ENCODE measurements at places on chromosomes 2 and 18. TPM values are rescaled to one million over a fixed set of nuclear protein-coding genes. Genes with fewer than 3 reads are reported as not detected.

TEKT4 gene
- total RNA-seq, result not detected

GRCh38 chr2:202808754-202809153 lies 62.8 kb downstream of the ICA1L start:
- no peak for DNase-seq

DNA sequence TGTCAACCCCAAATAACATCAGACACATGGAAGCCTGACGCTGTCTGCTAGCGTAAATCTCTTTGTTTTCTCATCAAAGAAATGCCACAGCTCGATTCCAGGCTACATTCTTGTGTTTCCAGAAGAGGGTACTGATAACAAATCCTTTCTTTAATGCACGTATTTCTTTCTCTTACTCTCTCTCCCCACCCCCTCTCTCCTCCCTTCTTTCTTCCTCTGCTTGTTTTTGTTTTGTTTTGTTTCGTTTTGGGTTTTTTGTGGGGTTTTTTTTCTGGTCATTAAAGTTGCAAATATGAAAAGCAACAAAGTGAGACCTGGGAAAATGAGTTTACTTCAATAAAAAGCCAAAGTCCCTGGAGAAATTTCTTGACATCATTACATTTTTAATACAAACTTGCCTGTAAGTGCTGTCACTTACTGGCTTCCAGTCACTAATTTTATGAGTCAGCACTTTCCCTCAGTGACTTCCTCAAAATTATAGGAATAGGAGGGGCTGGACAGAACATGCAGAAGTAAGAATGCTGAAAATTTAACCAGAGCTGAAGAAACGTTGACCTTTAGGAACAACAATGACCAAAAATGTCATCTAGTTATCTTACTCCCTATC lies 106.7 kb upstream of the NABP1 start:
- DNase-seq, result no peak

- no peak for DNase-seq
Observed at GRCh38 chr2:224969633-224970260, 72.5 kb downstream of the DOCK10 start.

DNA sequence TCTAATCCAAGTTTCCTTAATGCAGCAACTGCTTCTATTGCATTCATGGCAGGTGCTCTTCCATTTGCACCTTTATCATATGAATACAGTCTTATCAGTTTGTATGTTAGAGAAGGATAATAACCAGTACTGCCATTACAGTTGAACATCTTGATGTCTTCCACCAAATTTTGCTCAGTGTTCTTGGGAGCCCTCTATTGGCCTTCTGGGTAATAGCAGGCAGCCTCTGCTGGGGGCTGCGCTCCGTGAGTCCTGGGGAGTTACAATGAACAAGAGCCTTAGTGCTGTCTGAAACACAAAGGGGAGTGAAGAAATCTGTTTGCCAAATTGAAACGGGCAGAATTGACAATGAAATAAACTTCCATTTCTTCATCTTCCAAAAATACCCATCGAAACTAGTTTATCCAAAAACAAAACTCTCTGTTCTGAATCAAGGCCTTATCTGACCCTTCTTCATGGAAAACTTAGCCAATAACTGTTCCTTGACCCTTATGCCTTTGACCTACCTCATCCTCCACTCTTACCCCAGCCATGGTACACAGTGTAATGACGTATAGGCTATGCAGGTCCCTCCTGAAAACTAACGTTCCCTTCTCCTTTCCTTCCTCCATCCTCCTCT lies 79.9 kb downstream of the ALK start:
- DNase-seq, result peak; percentile 4

GRCh38 chr2:181789827-181790448 lies 101.6 kb upstream of the ITPRID2 start:
- DNase-seq, result no peak

Measured in MG63 (cell line).